Neural crest cell (in vitro differentiated cells): ENCODE measurements at places on chromosomes 11 and 22. TPM values are rescaled to one million over a fixed set of nuclear protein-coding genes. Genes with fewer than 3 reads are reported as not detected.

- H3K27me3 ChIP-seq: peaks cover 2% of the 10 kb centered on the region
- no peak for DNase-seq
- peak overlapping the region; percentile 98 for H3K27ac ChIP-seq
- peaks cover 89% of the 10 kb centered on the region for H3K4me1 ChIP-seq
- H3K4me3 ChIP-seq: peak overlapping the region; percentile 85
- H3K36me3 ChIP-seq: no peaks in the 10 kb centered on the region
Observed at GRCh38 chr11:65491614-65492386, 7.0 kb upstream of the MALAT1 start.

GRCh38 chr11:9550191-9550628 lies 23.3 kb upstream of the WEE1 start:
- no peak overlapping the region for H3K27ac ChIP-seq
- H3K27me3 ChIP-seq: no peaks in the 10 kb centered on the region
- H3K4me3 ChIP-seq: no peak overlapping the region

MS4A4E gene
- total RNA-seq: 0.27 and 0.28 TPM in 2 replicates

- peaks cover 5% of the 10 kb centered on the region for H3K27me3 ChIP-seq
- H3K36me3 ChIP-seq: no peaks in the 10 kb centered on the region
- H3K4me3 ChIP-seq: no peak overlapping the region
- peaks cover 50% of the 10 kb centered on the region for H3K4me1 ChIP-seq
- no peak overlapping the region for H3K27ac ChIP-seq
Observed at GRCh38 chr22:27576413-27576812, 225.1 kb downstream of the MN1 start.

DNA sequence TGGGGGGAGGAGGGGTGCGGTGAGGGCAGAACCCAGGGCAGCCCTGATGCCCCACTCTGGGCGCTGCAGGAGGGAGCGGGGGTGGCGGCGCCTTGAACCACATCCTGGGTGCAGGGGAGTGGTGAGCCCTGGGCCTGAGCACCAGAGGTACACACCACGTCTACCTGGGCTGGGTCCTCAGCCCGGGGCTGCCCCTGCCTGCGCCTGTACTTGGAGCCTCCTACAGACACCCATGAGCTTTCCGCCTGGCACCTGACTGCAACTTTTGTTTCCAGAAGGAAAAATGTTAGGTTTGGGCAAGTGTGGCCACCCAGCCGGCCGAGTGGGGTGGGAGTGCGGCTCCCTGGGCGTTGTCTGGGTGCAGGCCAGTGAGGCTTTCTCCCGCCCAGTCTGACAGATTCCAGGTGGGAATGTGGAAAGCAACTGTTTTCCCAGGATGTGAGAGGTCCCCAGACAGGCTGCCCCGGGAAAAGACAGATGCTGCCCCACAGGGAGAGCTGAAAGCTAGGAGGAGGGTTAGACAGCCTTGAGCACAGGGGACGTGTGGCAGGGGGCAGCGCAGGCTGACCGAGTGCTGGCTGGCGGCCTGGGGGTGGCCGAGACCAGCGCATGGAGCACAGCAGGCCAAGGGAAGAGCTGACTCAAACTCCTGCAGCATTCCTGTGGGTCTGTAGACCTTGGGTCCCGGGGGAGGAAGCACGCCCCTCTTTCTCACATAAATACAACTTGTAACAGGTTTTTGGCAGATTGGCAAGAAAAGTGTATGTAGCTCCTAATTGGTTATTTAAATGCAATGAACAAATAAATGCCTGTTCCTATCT lies 44.1 kb downstream of the GNB1L start:
- peak overlapping the region; percentile 12 for H3K27ac ChIP-seq
- no peak overlapping the region for H3K4me3 ChIP-seq
- H3K4me1 ChIP-seq: peaks cover 4% of the 10 kb centered on the region
- DNase-seq: no peak
- H3K36me3 ChIP-seq: no peaks in the 10 kb centered on the region
